Effector CD4-positive, alpha-beta T cell (primary cell): ENCODE measurements at places on chromosomes 6 and 20.

DNA sequence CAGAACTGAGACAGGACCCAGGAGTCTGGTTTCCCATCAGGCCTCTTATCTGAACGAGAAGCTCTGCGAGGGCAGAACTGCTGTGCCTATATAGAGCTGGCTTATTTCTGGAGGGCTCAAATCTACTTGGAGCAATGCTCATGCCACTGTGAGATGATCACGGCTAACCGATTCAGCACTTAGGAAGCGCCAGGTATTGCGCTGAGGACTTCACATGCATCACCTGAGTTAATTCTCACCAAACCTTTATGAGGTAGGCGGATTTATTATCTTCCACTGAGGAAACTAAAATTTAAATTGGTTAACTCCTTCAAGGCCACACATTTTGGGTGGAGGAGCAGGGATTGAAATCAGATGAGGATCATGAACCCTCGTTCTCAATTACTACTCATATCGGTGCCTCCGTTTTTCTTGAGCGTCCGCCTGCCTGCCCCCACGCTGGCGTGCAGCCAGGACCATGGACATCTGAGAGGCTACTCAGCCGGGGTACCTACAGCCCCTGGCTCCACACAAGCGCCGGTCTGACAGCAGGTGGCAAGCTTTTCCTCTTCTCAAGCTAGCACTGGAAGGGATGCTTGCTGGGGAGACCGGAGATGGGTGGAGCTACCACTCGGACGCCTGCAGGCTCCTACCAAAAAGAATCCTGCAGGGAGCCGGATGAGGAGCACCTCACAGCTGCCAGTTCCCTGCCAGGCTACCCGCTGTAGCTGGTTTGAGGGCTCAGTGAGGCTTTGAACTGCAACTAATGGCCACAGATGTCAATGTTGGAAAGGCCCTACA, 1.0 kb upstream of the PCIF1 start:
- DNase-seq: peak; percentile 32

- no peak for DNase-seq
Observed at GRCh38 chr6:87766211-87766610, 64.2 kb upstream of the AKIRIN2 start.

- no peak for DNase-seq
Observed at GRCh38 chr20:346640-347316, at the start of gene NRSN2. TSS of gene NRSN2 (plus strand) at chr20:347111. CDS start at chr20:349644, 2,533 bp downstream.

DNA sequence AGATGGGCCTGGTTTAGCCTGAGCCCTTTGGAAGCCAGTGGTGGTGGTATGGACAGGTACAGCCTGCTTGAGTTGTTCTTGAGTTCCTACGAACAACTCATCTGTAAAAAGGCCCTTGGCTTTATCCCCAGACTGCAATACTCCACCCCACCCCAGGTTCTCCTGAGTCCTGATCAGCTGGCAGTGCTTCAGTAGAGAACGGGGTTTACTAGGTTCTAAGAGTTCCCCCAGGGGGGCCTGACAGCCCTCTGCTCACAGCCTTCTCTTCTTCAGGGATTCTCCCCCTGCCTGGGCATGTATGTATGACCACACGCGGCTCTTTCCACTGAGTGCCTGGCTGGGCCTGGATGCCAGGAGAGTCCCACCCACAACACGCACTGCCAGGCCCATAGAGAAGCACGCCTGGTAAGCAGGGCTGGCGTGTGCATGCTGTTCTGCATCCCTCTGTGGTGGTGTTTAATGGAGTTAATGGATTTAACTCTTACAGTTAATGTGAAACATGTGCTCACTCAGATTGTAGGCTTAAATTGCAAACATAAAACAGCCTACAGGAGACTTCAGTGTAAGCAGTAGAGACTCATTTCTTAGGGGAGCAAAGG, 44.3 kb upstream of the SLC4A11 start:
- DNase-seq: no peak

DNA sequence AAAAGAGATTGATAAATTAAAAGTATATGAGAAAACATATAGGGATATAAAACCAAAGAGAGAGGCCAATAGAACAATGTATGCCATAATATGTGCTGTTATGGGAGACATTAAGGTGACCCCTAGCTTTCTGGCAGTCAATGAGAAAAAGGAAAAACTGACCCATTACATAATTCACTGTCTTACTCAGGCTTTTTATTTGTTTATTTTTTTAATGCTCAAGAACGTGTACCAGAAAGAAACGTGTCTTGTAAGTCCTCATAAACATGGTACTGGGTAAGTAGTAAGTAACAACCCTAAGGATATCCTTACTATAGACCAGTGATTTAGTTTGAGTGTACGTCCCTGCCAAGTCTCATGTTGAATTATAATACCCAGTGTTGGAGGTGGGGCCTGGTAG, 160.8 kb upstream of the PHACTR1 start:
- no peak for DNase-seq

DNA sequence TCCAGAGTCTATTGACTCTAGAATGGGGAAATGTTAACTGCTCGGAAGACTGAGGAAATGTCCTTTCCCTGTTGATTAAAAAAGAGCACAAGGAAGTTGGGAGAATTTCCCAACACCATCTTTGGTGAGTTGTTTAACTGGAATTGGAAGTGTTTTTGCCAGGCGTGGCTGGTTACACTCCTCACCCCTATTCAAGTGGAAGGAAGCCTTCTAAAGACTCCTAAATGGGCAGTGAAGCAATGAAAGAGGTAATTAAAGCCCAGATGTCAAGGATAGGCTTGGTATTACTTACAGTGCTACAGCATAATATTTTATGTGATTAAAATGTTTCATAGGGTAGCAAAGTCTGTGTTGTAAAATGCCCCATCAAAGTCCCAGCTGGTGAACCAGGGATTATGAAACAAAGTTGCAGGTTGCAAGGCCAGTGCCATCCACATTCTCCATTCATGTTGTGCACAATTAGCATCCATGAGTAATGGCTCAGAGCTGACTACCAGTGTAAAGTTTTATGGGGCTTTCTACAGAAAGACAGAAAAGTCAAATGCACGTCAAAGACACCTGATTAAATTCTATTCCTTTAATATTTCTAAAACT, 52.6 kb downstream of the BTBD3 start:
- DNase-seq: no peak

GRCh38 chr6:157107915-157108651, 215.2 kb downstream of the TMEM242 start:
- no peak for DNase-seq

- DNase-seq: no peak
Observed at GRCh38 chr6:23875006-23875405, 251.0 kb upstream of the NRSN1 start.

GRCh38 chr6:84576029-84576428, 188.4 kb downstream of the TBX18 start:
- DNase-seq: no peak

DNA sequence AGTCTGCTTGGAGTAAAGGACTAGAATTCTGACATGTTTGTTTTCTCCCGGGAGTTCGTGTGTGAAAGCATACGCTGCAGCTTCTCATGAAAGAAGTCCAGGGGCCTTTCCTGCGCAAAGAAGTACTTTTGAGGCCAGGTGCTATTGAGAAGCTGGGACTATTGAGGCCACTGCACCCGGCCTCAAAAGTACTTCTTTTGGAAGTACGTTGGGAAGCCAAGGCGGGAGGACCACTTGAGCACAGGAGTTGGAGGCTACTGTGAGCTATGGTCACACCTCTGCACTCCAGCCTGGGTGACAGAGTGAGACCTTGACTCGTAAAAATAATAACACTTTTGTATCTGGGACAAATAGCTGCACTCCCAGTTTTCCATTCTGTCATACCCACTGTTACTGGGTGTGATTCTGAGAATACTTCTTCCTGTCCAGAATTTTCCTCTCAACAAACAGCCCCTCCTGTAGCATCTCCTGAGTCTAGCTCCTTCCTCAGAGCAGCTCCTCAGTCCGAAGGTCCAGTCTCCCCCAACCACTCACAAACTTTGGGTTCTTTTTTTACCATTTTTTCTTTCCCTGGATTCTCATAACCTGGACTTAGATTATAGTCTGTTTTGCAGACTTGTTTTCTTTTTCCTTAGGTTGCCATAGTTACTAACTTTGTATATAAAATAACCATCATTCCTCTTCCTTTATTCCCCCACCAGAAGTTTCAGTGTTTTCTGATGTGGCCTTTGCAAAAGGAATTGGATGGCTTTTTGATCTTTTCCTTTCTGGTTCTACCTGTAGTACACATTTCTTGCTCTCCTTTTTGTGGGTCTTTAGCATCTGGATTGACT, 12.7 kb downstream of the STK35 start:
- no peak for DNase-seq

DNA sequence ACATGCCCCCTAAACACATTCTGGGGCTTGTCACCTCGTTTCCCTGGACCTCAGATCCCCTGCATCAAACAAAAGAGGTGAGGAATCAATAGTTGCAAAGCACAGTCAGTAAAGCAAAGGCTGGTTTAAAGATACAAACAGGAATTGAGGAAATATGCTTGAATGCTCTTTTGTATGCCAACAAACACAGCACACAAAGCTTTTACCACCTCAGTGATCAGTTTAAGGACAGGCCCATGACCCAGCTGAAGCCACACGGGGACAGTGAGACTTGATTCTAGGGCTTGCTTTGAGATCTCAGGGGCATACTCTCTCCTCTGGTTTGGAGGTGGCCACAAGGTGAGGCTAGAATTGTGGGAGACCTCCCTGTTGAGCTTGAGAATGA, 182.9 kb upstream of the CST7 start:
- no peak for DNase-seq

DNA sequence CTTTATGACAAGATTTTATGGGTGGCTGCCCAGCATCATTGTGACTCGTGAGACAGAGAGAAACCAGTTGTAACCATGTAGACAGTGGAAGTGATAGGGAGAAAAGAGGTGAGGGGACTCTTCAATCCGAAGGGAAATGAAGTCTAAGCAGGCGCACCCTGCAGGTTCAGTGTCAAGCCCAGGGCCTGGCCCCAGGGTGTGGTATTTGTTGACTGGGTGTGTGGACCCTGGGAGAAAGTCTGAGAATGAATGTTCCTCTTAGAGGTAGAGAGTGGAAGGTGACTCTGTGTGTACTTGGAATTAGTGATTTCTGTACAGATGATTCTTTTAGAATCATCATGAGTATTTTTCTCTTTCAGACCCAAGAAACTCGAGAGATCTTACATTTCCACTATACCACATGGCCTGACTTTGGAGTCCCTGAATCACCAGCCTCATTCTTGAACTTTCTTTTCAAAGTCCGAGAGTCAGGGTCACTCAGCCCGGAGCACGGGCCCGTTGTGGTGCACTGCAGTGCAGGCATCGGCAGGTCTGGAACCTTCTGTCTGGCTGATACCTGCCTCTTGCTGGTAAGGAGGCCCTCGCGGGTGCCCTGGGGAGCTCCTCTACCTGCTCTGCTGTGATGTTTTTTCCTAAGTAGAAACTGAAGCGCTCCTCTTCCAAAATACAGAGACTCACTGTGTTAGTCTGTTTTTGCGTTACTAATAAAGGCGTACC, 68.0 kb downstream of the PTPN1 start:
- DNase-seq: no peak

- no peak for DNase-seq
Observed at GRCh38 chr20:4782378-4782772, 60.7 kb downstream of the PRND start.

GRCh38 chr6:143992285-143992684, 15.8 kb downstream of the PLAGL1 start:
- no peak for DNase-seq

DNA sequence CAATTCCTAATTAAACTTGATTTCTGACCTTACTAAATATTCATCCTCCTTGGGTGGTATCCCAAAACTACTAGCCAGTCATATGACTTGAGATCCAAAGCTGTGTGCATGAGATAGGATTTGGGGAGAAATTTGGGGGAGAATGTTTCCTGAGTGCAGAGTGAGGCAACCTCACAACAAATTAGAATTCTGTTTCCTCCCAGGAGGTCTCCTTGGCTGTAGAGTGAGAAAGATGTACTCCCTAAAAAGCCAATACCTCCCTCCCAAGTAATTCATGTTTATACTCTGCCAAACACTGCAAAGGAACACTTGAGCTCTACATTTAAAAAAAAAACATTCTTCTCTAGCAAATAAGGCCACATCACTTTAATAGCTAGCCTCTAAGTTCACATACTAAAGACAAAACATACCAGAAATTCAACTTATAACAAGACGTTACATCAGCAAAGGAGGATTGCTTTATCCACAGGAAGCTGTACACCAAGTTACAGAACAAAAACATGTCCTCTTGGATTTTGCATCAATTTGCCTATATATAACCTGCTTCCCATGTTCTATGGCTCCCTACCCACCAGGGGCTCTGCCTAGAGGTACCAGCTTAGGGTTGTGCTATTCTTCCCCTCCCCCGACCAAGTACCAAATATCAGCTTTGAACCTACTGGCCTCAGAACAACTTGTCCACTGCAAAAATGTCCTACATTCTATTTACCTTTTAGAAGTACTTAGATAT, 15.4 kb upstream of the TMEM30A start:
- DNase-seq: no peak

- no peak for DNase-seq
Observed at GRCh38 chr20:62243906-62244515, 5.7 kb downstream of the OSBPL2 start.

GRCh38 chr20:16708602-16709001, 21.2 kb upstream of the SNRPB2 start:
- no peak for DNase-seq

GRCh38 chr6:321536-322258, 29.4 kb downstream of the DUSP22 start:
- no peak for DNase-seq

DNA sequence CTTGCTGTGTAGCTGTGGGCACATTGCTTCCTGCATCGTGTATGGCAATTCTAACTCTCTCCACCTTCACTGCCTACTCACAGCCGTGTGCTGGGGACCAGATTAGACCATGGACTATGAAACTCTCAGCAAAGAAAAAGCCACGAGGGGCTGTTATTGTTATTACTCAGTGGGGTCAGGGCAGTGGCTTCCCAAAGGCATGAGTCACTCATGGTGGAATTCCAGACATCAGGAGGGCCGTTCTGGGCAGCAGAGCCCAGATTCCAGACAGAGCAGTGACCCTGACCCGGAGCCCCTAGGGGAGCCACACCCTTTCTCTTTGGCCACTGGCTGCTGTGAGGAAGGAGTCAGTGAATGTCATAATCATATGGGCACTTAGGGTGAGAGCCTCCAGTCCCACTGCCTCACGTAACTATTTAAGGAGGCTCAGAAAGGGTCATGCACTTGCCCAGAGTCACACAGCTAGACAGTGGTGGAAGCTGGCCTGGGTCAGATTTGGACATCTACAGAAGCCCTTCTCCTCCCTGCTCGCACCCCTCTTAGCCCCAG, 22.2 kb upstream of the CCN5 start:
- DNase-seq: no peak

DNA sequence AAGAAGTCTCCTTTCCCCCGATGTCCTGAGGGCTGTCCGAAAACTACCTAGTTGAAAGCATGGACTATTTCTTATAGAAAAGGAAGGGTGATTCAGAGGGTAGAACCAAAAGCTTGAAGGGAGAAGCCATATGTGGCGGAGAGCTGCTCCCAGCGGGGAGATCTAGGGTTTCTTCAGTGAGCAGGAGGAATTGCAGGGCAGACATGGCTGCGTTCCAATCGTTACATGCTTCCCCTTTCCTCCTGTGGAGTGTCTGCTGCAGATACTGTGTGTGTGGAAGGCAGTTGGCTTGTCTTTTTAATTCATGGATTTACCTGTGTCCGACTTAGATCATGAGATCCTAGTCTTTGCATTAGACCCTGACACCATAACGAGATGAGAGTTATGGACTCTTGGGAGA, 799.5 kb downstream of the QKI start:
- DNase-seq: no peak
